CD4-positive, alpha-beta T cell treated with Interleukin-2 at 100 ng/mL for 4 hours (primary cell): ENCODE measurements at places on chromosomes 11 and 22.

DNA sequence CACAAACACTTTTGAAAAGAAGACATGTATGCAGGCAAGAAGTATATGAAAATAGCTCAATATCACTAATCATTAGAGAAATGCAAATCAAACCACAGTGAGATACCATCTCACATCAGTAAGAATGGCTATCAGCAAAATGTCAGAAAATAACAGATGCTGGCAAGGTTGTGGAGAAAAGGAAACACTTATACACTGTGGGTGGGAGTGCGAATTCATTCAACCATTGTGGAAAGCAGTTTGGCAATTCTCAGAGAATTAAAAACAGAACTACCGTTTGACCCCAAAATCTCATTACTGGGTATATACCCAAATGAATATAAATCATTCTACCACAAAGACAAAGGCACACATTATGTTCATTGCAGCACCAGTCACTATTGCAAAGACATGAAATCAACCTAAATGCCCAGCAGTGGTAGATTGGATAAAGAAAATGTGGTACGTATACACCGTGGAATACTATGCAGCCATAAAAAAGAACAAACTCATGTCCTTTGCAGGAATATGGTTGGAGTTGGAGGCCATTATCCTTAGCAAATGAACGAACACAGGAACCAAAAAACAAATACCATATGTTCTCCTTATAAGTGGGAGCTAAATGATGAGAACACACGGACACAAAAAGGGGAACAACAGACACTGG is 18.5 kb downstream of the MMP13 start:
- no peak for DNase-seq

GRCh38 chr22:50082961-50083461 is 2.2 kb downstream of the MLC1 start:
- DNase-seq: no peak

DNA sequence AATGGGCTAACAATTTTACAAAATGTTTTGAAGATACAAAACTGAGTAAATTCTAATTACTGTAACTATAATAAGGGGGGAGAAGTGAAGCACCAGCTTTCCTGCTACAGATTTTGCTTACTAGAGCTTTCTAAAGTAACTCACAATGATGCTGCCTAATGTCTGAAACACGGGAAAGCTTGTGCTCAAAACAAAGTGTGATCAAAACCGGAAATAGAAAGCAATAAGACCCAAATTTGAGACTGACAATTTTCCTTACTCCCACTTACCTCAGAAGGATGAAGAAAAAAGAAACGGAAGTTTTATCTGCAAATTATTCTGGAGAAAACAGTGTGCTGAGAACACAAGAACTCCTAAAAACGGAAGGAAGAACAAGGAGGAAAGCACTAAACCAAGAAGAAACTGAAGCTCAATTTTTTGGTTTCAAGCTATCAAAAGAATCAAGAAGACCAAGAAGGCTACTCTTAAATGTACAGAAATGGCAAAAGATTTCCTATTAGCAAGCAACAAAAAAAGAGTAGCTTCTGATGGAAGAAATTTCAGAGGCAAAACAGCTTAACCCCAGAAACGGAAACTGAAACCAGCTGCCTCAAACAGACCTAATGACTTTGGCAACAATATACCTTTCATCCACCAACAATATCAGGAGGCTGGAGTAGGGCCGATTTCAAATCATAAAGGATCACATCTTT is 33.4 kb downstream of the AMBRA1 start:
- peak; percentile 52 for DNase-seq

DNA sequence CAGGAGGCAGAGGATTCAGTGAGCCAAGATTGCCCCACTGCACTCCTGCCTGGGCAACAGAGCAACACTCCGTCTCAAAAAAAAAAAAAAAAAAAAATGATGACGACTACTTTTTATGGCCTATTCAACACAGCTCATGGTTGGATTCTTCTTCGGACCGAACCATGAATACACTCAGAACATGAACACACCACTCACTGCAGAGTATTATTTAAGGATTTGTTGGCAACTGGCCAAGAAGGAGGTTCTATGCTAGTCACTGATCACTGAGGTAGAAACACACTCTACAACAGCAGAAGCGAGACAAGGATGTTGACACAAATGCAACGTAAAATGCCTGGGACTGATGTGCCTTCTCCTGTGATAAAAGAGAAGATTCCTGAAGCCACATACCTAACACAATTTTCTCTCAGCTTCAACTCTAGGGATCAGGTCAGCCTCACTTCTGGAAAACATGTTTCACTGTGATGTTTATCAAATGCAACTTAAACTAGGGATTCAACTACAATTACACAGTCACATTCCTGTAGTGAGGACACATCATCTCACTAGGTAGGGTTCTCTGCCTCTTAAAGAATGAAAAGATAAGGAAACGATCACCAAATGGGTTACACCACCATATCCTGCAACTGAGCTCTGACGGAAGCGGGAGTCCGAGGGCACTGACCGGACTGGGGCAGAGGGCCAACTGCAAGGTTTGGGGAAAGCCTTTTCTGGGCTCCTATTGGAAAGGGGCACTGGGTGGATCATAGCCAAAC is 82.5 kb downstream of the SGSM3 start:
- no peak for DNase-seq

- no peak for DNase-seq
Observed at GRCh38 chr11:10716543-10717259, 23.1 kb upstream of the IRAG1 start.

DNA sequence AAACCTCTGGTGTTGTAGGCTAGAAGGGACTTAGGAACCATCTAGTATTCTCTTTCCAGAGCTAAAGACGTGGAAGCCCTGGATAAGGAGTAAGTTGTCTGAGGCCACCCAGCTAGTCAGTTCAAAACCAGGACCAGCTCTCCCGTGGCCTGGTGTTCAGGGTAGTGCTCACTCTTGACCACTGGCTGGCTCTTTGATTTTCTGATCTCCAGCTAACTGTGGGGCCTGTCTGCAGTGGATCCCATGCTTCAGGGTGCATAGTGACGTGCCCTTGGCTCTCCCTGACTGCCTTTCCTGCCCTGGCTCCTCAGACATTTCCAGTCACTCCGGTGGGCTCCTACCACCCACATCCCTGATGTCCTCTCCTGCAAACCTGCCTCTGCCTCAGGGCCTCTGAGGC is 1.3 kb downstream of the CLMP start:
- DNase-seq: no peak

DNA sequence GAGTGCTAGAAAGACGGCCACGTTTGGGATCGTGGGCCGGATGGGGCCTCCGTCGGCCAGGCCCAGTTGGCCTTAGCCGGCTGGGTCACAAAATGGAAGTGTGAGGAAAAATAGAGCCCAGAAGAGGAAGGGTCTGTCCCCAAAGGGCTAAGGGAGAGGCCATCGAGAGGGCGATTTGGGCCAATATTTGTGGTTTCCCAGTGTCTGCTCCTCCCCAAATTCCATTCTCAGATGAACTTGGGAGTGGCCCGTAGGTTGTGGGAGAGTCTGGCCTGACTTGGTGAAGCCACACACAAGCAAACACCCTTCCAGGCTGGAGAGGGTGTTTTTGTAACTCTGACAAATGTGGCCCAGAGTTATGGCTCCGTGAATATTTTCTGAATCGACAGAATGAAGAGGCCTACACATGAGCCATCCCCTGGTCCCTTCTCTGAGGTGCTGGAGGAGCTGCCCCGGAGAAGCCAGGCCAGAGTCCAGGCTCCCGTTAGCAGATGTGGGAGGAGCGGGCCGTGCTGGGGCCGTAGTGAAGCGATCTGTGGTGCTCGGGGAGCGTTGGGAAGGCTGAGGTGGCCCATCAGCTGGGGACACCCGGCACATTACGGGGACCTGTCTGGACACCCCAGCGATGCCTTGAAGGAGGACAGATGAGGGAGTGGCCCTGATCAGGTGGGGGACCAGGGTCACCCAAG is 73.5 kb upstream of the PPARA start:
- no peak for DNase-seq

- DNase-seq: no peak
Observed at GRCh38 chr11:40393511-40393910, 1065.9 kb downstream of the LRRC4C start.

DNA sequence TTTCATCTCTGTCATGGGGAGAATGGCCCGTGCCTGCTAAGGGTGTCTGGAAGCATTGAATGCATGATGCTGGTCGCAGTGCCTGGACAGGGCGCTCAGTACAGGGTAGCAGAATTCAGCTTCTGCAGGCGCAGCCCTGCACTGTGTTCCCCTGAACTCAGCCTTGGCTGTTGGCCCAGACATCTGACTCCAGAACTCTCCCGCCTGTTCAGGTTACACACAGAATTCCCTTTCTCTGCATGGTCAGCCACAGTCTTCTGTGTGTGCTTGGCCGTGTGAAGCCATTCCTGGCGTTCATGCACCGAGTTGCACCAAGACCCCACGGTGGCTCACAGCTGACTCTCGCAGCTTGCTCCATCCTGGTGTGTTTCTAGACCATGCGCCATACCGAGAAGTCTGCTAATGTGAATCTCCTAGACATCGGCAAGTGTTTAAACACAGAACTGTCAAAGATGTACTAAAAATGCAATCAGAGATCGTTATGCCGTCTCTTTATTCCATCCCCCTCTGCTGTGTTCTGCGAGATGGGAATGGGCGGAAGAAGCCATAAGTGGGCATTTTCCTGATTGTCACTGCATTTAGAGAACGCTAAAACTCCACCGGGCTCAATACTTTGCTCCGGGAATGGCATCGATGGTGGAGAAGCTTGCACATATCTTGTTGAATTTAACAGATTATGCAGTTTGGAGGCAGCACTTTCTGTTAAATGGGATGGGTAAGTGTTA is 55.6 kb downstream of the MPPED1 start:
- no peak for DNase-seq

DNA sequence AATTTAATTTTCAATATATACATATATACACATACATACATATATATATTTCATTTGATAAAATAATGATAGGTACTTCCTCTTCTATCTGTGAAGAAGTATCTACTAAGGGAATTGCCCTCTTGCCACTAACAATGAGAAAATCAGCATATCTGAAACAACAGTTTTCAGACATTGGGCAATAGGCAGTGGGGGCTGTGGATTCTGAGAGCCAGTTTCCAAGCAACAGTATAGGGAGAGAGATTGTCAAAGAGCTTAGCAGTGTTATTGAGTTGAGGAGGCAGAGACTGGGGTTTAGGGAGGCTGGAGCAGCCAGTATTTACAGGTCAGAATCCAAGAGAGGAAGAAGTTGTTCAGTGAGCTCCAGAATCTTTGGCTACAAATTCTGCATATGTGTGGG is 119.3 kb downstream of the ARFGAP2 start:
- no peak for DNase-seq

DNA sequence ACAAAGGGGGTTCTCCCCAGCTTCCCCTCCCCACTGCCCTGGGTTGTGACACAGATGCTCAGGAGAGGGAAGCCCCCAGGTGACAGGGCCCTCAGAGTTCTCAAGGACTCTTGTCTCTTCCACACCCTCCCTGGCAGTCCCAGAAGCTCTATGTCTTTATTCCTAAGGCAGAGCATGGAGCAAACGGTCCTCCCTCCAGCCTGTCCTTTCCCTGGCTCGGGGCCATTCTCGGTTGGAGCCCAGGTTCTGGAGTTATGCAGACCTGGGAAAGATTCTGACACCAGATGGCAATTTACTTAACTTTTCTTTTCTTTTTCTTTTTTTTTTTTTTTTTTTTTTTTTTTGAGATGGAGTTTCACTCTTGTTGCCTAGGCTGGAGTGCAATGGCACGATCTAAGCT is 186.6 kb downstream of the CEP164 start:
- no peak for DNase-seq

DNA sequence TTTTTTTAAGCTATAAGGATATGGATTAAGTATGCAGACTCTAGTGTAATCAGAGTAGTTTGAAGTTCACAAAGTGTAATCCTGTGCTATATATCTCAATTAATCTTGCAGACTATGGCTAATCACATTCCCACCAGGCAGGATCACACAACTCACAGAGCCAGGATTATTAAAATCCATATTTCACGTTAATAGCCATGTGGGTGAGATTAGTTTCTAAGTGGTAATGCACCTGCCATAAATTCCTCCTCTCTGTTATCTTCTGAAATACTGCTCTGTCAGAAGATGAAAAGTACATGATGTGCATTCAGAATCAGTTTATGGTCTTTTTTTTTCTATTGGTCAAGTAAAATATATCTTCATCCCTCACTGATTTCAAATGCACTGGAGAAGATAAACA is 686.1 kb downstream of the CNTN5 start:
- DNase-seq: no peak

DNA sequence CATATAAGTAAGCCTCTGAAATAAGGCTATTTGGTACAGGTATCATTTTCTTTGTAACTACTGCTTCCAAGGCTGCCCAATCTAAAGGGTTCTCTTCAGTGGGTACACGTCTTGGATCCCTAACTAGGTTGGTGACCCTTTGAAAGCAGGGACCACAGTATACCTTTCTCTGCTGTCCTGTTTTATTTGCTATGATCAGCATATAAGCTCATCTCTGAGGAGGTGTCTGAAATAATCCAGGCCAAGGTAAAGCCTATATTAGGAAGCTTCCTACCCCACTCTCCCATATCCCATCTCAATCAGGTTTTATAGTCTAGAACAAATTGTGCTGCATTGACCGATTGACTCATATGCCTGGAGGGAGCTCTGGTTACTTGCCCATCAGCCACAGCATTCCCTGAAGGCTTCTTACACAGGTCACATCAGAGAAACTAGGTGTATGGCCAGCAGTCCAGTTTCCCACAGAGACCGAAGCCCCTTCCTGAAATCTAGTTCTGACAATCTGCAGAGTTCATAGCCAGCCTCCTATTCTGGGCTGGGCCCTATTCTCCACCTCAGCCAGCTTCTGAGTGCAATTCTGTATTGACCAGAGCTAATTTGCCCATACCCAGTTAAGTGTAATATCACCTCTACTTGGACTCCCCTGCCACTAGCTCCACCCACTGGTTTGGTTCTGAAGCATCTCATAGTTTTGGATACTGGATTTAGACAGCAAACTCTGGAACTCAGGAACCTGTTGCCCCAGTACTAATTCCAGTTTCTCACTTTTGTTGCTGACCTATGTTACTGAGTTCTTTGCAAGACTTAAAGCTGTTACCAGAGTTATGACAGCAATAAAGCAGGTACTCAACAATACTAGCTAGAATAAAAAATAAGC is 62.1 kb upstream of the ARHGAP20 start:
- DNase-seq: no peak

GRCh38 chr11:131206671-131207070 is 163.7 kb upstream of the NTM start:
- DNase-seq: no peak

DNA sequence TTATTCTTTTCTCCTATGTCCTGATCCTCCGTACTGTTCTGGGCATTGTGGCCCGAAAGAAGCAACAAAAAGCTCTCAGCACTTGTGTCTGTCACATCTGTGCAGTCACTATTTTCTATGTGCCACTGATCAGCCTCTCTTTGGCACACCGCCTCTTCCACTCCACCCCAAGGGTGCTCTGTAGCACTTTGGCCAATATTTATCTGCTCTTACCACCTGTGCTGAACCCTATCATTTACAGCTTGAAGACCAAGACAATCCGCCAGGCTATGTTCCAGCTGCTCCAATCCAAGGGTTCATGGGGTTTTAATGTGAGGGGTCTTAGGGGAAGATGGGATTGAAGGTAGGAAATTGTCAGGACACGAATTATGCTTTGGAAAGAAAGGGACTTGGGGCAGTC is 843 bp downstream of the OR51T1 start:
- no peak for DNase-seq

- DNase-seq: no peak
Observed at GRCh38 chr11:12160231-12160630, 49.8 kb downstream of the MICAL2 start.
